ENCODE measurements at places on chromosomes 4 and X.

DNA sequence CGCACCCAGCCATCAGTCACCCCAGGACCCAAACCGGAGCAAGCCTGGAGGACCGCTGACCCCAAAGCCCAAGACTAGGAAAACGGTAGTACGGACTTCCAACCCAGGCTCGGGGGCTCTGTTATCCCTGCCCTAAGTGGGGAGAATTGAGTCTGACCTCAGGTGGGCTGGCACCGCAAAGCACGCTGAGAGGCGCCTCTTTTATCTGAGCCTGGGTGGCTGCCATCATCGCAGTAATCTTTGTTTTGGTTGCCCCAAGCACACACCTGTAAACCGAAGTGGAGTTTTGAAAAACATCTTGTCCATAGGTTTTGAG is 894 bp upstream of the SH3RF1 start:
- no peak for DNase-seq

DNA sequence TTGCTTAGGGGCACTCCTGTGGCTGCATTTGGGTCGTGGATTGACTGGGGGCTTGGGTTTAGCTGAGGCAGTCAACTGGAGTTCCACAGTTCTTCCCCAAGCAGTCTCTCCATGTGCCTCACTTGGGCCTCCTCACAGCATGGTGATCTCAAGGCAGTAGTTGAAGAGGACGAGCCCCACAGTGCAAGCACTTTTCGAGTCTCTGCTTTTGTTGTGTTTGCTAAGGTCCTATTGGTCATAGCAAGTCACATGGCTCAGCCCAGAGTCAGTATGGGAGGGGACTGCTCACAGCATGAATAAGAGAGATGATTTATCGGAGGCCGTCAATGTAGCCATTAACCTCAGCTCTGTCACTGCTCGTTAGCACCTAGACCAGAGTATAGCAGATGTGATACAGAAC is 29.7 kb downstream of the BMX start:
- no peak for DNase-seq

GRCh38 chr4:153154007-153154975 is 50.0 kb upstream of the TRIM2 start:
- no peak for DNase-seq

- no peak for DNase-seq
These were observed 99.8 kb downstream of the KLHL8 start for GRCh38 chr4:87120411-87121162.

- no peak for DNase-seq
These were observed 42.3 kb downstream of the AFF2 start for GRCh38 chrX:148542481-148543255.
